ENCODE measurements at places on chromosomes 7 and 10.

GRCh38 chr10:91410638-91411371 is 661 bp downstream of the HECTD2 start:
- no peak for DNase-seq

- no peak for DNase-seq
Observed at GRCh38 chr7:12493407-12493806, 77.1 kb upstream of the SCIN start.

GRCh38 chr10:29969255-29970011 is 90.0 kb downstream of the JCAD start:
- no peak for DNase-seq

GRCh38 chr7:150621376-150621775 is 10.8 kb downstream of the GIMAP6 start:
- DNase-seq = no peak

DNA sequence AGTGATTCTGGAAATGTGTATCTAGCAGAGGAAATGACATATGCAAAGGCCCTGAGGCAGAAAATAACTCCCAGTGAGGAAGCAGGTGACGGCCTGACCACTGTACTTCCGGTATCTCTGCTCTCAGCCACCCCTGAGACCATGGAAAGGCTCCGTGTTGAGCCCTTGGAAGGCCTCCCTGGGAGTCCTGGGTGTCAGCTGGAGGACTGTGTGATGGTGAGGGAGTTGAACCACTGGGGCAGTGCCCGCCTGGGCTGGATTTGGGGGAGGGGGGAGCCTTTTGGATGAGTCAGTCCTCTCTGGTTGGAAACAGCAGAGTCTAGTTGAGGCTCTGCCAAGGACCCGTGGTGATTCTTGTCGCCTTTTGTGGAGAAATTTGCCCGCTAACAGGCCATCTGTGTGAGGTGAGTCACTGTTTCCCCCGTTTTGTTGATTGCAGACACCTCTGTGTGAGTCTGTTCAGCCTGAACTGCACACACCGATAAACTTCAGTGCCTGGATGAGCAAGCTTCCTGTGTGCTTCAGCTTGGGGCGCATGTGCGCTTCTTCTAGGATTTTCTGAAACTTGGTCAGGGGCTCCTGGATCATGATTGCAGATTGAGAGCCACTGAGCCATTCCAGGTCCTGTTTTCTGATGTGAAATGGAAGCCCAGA is 98.6 kb downstream of the GRK5 start:
- DNase-seq = no peak

GRCh38 chr10:108037061-108037460 is 872.6 kb upstream of the SORCS1 start:
- no peak for DNase-seq

GRCh38 chr7:121431996-121432395 is 35.9 kb upstream of the FAM3C start:
- no peak for DNase-seq

- DNase-seq = no peak
Observed at GRCh38 chr10:51001587-51001986, 72.7 kb upstream of the PRKG1 start.

- no peak for DNase-seq
Observed at GRCh38 chr10:107657851-107658250, 493.3 kb upstream of the SORCS1 start.

DNA sequence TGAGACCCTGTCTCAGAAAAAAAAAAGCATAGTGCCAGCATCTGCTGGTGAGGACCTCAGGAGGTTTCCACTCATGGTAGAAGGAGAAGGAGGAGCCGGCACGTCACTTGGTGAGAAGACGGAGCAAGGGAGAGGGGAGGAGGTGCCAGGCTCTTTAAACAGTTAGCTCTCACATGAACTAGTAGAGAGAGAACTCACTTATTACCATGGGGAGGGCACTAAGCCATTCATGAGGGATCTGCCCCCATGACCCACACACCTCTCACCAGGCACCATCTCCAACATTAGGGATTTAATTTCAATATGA is 62.9 kb upstream of the VKORC1L1 start:
- DNase-seq = no peak

GRCh38 chr10:6204063-6204340 is 1.3 kb downstream of the PFKFB3 start:
- no peak for DNase-seq

- DNase-seq = no peak
Observed at GRCh38 chr7:76122516-76123239, 74.8 kb downstream of the MDH2 start.

- DNase-seq = no peak
Observed at GRCh38 chr7:130369110-130369711, 11.1 kb upstream of the CPA1 start.

GRCh38 chr10:24118246-24118645 is 90.7 kb upstream of the KIAA1217 start:
- DNase-seq = no peak

GRCh38 chr10:70410608-70411007 is 6.7 kb downstream of the EIF4EBP2 start:
- no peak for DNase-seq

- DNase-seq = no peak
Observed at GRCh38 chr10:125824736-125825135, 1.4 kb downstream of the BCCIP start.

- no peak for DNase-seq
Observed at GRCh38 chr10:72264536-72264935, 9.2 kb upstream of the DDIT4 start.

DNA sequence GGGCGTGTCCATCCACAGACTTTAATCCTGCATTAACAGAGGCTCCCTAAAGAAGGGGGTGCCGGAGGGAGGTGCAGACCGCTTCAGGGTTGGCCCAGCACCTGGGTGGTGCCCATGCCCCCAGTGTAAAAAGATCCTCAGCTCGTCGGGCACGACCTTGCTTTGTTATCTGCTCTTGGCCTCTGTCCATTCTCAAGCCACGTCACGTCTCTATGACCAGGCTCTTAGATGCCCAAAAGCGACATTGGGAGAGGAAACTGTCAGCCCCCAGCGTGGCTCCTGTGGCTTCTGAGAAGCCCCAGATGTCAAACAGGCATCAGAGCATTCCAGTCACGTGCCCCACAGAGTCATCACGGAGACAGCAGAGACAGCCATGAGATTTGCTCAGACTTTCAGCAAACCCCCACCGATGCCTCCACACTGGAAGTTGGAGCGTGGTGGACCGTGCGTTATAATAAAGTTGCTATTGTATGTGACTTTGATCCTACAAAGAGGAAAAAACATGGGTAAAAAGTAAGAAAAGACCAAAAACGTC is 55.5 kb downstream of the PTPRN2 start:
- DNase-seq = no peak

DNA sequence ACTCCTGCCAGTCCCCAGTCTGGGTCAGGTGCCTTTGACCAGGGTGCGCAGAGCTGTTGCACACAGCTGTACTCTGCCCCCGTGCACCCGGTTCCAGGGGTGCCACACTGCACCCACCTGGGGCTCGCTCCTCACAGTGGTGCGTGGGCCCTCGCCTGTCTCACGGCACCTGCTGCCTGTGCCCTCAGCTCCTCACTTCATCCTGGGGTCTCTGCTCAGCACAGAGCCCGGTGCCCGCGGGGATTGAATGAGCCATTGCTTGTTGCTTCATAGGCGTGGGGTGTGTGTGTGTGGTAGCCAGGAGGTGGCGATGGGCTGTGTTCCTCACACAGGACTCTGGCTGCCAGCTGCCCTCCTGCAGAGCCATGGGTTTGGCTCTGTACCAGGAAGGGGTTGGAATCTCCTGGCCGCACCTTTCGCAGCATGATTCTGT is 18.5 kb downstream of the EIF3B start:
- no peak for DNase-seq

DNA sequence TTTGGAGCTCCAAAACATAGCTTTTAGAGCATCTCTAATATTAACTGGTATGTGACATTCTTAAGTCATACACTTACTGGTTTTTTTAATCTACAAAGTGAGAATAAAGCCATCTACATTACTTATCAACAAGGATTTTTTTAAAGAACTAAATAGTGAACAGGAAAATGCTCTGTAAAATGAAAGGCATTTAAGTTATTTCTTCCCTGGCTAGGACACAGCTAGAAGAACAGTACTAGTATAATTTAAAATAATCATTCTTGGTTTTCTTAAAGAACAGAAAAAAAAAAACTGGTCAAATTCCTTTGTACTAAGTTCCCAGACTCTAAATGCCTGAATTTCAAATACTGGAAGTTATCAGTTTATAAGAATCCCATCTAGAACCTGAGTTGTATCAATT is 139.5 kb downstream of the SRPK2 start:
- no peak for DNase-seq

GRCh38 chr10:89183571-89183970 is 23.5 kb downstream of the CH25H start:
- no peak for DNase-seq

DNA sequence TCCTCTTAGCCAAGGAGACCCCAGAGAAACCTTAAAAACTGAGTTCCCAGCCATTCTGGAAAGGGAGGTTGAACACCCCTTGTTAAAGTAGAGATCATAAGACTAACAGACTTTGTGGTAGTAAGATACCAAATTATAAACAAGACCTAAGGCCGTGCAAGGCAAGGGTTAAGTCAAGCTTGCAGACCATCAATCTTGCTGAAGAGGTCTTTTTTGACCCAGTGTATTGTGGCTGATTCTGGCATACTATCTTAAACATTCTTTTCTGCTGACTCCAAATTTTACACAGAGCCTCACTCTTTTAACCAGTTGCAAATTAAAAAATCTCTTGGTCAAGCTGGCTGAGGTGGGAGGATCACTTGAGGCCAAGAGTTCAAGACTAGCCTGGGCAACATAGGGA is 1.2 kb upstream of the TBRG4 start:
- no peak for DNase-seq

DNA sequence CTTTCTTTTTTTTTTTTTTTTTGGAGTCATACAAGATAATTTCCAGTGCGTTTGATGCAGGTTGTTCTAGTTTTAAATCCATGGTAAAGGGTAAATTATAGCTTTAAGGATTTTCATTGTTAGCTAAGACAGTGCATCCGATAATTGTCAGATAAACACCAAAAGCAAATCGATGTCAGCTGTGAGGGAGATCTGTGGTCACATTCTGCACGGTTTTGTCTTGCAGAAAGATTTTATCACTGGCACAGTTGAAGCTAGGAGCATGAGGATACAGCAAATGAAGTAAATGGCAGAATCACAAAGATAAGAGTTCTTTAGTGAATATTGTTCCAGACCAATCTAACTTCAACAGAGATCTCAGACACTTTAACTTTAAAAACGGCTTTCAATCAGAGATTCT is 648.8 kb upstream of the COBL start:
- no peak for DNase-seq

GRCh38 chr10:17432723-17433122 is 21.7 kb downstream of the ST8SIA6 start:
- DNase-seq = no peak

- no peak for DNase-seq
Observed at GRCh38 chr10:84599254-84599653, 270.9 kb downstream of the CCSER2 start.

DNA sequence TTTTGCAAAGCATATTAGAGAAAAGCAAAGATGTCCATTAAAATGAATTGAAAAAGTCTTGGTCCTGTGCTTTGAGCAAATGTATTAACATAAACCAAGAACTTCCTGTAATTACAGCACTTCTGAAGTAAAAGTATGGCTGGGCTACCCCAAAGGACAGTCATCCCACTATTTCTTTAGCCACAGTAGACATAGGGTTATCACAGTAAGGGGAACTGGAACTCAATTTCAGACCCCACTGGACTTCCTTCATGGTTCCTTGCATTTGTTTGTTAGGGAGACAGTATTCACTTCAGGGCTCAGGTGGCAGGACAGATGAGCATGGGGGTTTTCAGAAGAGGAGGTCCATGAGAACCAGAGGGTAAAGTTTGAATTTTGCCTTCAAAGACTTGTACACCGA is 203.1 kb upstream of the PDE1C start:
- DNase-seq = no peak

- no peak for DNase-seq
Observed at GRCh38 chr7:106872763-106873162, 7.7 kb downstream of the PIK3CG start.

DNA sequence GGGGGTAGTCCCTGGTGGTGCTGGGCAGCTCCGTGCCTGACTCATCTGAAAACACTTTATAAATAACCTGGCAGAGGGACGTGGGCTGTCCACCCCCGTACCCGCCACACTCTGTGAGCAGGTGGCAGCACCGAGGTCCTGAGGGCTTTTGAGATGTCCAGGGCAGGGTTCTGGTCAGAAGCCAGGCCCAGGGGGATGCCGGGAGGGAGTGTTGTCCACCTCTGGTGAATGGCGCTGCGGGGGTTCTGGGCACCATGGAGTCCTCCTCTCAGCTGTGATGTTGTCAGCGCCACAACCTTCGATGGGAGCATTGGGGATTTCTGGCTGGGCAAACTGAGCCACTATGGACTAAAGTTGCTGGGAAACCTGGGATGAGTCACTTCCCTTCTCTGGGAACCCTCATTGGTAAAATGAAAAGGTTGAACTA is 27.4 kb upstream of the GOLGA7B start:
- DNase-seq = no peak

GRCh38 chr7:91344911-91345310 is 80.7 kb downstream of the FZD1 start:
- no peak for DNase-seq

- no peak for DNase-seq
Observed at GRCh38 chr10:3339531-3339950, 167.0 kb upstream of the PITRM1 start.

- DNase-seq = no peak
Observed at GRCh38 chr7:126696256-126697038, 556.3 kb downstream of the GRM8 start.

DNA sequence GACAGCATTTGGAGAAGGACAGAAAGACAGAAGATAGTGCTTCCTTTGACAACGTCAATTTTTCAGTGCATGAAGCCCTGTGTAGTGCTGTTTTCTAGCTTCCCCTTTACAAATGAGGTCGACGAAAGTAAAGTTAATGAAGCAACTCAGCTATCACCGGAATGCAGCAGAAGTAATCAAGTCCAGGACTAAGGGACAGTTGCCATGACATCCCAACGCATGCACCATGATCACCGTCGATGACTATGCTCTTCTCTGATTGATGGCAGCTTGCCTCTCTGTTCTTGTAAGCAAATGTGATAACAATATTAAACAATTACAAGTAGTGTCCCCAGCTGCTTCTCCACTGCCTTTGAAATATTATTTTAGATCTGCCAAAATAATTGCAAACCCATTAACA is 205.8 kb downstream of the FRMD4A start:
- DNase-seq = no peak

DNA sequence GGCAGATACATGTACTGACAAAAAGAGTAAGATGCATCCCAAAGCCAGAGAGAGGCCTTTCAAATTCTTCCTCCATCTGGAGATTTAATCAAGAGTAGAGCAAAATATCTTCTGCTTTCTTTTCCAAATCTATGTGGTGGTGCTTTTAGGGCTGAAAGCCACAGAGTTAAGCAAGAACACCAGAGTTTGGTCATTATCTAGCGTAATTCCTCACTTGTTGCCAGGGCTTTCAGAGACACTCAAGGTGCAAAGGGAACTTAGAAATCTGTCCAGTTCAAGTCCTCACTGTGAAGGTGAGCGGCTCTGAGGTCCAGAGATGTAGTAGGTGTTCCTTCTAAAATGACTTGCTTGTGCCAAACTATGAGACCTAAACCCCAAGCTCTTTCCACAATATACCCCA is 10.9 kb upstream of the NFE2L3 start:
- no peak for DNase-seq

GRCh38 chr10:96996275-96996965 is 164.3 kb downstream of the LCOR start:
- DNase-seq = no peak

- no peak for DNase-seq
Observed at GRCh38 chr7:25844102-25844870, 307.7 kb upstream of the NFE2L3 start.

- DNase-seq = no peak
Observed at GRCh38 chr7:66043681-66044497, 31.7 kb upstream of the ASL start.

All from SHP77 treated with DMSO at 0.1 percent for 48 hours (cell line).